ENCODE measurements at places on chromosomes 6 and 20.

DNA sequence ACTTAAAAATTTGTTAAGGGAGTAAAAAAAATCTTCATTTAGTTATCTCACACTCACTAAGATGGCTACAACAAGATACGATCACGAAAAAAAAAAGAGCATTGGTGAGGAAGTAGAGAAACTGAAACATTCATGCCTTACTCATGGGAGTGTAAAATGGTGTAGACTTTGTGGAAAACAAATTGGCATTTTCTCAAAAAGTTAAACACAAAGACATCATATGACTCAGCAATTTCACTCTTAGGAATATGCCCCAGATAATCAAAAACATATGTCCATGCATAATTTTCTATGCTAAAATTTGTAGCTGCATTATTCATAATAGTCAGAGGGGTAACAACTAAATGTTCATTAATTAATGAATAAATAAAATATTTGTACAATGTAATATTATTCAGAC, 120.9 kb upstream of the IRAK1BP1 start:
- no peak for DNase-seq

- DNase-seq: no peak
Observed at GRCh38 chr6:149127212-149127611, 190.3 kb upstream of the TAB2 start.

DNA sequence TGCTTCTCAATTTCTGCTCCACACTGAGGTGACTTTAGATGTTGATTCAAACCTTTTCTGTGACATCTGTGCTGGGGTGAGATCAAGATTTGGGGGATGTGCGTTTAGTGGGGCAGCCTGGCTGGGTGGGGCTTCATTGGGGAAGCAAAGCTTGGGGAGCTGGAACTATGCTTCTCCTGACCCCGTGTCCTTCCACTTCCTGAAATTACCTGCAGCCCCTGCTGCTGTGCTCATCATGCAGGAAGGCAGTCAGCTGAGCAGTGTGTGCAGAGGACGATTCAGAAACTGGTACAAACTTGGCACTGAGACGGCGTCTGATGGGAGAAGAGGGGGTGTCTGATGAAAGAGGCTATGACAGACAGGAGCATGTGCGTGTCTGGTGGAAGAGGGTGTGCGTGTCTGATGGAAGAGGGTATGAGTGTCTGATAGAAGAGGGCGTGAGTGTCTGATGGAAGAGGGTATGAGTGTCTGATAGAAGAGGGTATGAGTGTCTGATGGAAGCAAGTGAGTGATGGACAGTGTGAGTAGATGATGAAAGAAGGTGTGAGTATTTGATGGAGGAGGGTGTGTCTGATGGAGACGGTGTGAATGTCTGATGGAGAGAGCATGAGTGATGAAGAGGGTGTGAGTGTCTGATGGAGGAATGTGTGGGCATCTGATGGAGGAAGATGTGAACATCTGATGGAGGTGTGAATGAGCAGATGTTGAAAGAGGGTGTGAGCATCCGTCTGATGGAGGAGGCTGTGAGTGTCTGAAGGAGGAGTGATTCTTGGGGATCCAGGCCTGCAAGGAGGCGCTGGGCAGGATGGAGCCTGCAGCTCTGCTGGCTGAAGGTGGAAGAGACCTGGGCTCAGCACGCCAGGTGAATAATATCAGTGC, 103.4 kb downstream of the SYCP2 start:
- DNase-seq: no peak

- DNase-seq: no peak
Observed at GRCh38 chr6:132614554-132614953, 9.5 kb downstream of the TAAR2 start.

- no peak for DNase-seq
Observed at GRCh38 chr6:50945789-50946188, 127.1 kb downstream of the TFAP2B start.
